ENCODE measurements at places on chromosomes 16 and 17.

GRCh38 chr17:8420041-8420934, 15.4 kb upstream of the NDEL1 start:
- no peak for DNase-seq

GRCh38 chr17:79146562-79146961, 71.9 kb downstream of the ENGASE start:
- DNase-seq, result no peak

GRCh38 chr17:28334171-28334570, 1.1 kb downstream of the IFT20 start:
- DNase-seq, result no peak

DNA sequence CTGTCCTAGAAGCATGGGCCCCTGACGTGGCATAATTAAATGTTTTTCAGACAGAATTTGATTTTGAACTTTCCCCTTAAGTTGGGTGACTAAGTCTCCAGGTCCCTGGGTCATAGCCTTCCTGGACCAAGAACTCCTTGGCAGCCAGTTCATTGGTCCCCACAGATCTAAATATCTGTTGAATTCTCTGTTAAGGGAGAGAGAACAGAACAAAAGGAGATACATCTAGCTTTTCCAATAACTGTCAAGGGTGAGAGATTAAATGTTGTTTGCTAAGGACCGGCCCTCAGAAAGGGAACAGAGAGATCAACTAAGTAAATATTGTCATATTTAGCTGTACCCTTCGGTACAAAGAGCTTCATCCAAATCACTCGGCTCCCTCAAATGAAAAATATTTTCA, 78.2 kb upstream of the NOL11 start:
- no peak for DNase-seq

DNA sequence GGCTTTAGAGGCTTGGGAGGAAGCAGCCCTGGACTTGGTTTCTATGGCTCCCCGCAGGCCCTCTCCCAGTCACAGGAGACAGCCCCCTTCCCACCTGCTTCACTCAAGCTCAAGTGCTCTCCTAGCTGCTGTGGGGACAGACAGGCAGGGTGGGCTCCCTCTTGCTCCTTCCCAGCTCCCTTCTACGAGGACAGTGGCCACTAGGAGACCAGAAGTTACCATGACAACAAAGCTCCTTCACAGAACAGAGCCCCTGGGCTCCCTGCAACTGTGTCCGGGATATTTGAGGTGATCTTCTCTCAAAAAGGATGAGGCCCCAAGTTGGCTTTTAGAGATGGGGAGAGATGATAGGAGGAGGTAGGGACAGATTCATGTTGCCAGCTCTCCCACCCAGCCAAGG, 116.3 kb downstream of the AMFR start:
- no peak for DNase-seq

All from stimulated activated CD8-positive, alpha-beta memory T cell treated with anti-CD3 and anti-CD28 coated beads, Interleukin-2, amount 100 ng/mL, for 48 hours (primary cell).